ENCODE measurements at places on chromosomes 1 and 21.
A peak's percentile ranks its signal among the peaks of the same experiment; 100 is the strongest.

- DNase-seq, result no peak
Measured at GRCh38 chr1:44946725-44947062, 39.7 kb downstream of the EIF2B3 start.

DNA sequence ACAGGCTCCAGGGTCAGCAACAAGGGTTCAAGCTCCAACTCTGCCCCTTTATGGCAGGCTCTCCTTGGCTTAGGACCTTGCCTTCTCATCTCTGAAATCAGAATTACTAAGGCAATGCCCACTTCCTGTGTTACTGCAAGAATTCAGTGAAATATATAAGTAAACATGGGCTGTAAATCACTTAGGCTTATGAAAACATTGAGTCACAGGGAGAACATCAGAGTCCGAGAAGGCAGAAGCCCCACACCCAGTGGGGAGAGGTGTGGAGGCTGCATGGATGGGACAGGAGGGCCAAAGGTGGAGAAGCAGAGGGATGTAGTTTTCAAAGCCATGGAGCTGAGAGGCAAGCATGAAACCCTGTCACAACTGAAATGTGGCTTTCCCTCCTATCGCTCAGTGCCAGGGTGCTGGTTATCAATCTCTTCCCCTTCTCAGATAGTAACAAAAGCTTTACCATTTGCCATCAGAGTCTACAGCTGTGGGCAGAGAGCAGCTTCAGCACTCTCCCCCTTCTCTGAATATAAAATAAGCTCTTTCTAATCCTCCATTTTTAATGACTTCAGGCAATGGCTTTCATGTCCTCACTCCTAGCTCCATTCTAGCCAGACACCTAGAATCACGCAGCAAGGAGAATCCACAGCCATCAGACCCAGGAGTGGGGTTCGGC, 3.4 kb downstream of the RGS8 start:
- no peak for DNase-seq

DNA sequence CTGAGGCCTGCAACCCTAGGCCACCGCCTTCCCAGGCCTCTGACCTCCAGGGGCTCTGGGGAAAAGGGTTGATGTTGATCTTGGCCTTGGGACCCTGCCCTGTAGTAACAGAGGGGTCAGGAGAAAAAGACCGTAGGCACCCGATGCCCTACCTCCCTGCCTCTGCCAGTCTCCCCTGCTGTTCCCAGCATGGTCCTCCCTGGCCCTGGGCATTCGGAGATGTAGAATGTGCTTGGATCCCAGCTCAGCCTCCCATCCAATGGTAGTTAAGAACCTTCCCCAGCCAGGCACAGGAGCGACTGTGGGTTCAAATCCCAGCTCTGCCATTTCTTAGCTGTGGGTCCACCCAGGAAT, 72.0 kb upstream of the TARDBP start:
- DNase-seq, result no peak

- DNase-seq, result no peak
Measured at GRCh38 chr1:57696904-57697303, 273.0 kb upstream of the DAB1 start.

DNA sequence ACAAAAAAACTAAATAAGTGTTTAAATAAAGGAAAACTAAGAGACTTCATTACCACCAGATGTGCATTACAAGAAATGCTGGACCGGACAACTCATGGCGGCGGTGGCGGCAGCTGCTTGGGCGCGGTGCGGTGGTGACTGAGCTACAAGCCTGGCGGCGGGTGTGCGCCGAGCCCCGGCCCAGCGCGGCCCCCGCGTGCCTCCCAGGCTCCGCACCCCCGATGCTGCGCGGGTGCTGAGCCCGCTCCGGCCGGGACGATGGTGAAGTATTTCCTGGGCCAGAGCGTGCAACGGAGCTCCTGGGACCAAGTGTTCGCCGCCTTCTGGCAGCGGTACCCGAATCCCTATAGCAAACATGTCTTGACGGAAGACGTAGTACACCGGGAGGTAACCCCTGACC, 52.2 kb upstream of the RCOR3 start:
- no peak for DNase-seq

DNA sequence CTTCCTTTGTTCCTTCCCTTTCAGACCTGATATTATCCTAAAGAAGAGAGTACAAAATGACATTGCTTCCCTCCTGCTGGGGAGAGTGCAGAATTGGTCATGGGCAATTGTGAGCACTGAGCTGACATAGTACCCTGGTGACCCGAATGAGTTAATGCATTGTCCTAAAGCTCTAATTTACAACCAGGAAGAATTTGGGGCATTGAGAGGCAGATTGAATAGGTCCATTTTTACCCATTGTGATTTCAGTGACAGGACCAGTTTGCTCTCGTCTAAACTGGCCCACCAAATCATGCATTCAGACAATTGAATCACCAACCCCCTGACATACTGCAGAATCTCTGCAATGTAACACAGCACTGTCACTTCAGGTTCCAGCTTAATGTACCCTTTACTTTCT, 497.4 kb downstream of the DPYD start:
- no peak for DNase-seq

DNA sequence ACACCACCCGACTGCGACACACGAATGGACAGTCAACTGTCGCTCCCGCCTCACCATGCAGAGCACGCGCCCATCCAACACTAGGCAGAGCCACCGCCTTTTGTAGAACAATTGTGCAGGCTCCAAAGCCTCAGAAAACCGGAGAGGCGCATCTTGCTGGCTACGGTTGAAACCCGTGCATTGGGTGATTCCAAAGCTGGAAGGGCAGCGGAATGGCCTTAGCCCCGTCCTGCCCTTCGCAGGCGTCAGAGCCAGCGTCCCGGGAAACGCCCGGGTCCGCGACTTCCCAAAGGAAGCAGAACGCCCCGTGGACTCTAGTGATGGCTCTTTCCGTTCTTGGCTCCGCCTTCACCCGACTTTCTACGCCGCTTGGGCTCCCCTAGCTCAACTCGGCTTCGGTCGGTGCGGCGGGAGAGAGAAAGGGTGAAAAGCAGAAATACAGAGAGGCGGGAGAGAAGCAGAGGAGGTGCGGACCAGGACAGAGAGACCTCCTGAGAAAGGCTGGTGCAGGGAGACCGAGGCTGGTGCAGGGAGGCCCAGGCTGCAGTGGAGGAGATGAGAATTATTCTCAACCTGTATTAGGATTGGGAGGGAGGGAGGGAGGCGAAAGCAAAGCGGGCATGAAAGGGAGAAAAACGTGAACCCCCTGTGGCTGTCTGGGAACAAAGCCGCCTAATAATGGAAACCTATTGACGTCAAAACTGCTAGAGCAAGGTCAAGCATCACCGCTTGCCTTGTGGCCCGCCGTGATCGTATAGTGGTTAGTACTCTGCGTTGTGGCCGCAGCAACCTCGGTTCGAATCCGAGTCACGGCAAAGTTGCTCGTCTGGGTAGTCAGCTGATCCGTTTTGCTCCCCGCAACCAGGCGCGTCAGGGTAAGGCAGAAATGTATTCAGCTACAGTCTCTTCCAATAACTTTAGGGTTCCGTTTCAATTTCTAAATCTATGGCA, 99.5 kb downstream of the PRKAB2 start:
- DNase-seq, result no peak

GRCh38 chr1:167083066-167083665, 7.0 kb downstream of the GPA33 start:
- no peak for DNase-seq

DNA sequence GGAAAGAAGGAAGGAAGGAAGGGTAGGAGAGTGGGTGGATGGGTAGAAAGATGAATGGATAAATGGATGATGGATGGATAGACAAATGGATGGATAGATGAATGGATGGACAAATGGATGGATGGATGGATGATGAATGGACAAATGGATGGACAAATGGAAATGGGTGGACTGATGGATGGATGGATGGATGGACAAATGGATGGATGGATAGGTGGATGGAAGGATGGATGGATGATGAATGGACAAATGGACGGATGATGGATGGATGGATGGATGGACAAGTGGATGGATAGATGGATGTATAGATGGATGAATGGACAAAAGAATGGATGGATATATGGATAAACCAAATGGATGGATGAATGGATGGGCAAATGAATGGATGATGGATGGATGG, 30.5 kb downstream of the CHD5 start:
- no peak for DNase-seq

DNA sequence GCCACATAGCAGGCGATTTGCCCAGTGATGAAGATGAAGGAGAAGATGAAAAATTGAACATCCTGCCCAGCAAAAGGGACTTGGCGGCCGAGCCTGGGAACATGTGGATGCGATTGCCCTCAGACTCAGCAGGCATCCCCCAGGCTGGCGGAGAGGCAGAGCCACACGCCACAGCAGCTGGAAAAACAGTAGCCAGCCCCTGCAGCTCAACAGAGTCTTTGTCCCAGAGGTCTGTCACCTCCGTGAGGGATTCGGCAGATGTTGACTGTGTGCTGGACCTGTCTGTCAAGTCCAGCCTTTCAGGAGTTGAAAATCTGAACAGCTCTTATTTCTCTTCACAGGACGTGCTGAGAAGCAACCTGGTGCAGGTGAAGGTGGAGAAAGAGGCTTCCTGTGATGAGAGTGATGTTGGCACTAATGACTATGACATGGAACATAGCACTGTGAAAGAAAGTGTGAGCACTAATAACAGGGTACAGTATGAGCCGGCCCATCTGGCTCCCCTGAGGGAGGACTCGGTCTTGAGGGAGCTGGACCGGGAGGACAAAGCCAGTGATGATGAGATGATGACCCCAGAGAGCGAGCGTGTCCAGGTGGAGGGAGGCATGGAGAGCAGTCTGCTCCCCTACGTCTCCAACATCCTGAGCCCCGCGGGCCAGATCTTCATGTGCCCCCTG, 3.3 kb downstream of the ZBTB18 start:
- DNase-seq, result no peak

- peak; percentile 71 for DNase-seq
Measured at GRCh38 chr1:172429331-172430127, 9.0 kb downstream of the C1orf105 start.

- DNase-seq, result no peak
Measured at GRCh38 chr21:29819675-29820326, 120.0 kb downstream of the GRIK1 start.

DNA sequence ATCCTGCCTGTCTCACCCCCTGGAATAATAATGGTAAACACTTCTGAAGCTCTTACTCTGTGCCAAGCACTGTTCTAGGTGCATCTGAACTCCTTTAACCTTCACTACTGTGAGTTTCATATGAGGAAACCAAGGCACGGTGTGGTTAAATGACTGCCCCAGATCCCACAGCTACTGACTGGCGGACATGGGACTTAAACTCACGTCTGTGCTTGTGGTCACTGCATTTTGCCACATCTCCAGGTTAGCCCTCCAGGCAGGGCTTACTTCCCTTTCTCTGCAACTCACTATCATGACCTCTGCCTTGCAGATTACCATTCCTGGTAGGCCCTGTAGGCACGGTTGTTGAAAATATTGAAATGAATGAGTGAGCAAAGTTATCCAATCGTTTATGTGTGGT, 83.4 kb downstream of the ADSS2 start:
- no peak for DNase-seq

DNA sequence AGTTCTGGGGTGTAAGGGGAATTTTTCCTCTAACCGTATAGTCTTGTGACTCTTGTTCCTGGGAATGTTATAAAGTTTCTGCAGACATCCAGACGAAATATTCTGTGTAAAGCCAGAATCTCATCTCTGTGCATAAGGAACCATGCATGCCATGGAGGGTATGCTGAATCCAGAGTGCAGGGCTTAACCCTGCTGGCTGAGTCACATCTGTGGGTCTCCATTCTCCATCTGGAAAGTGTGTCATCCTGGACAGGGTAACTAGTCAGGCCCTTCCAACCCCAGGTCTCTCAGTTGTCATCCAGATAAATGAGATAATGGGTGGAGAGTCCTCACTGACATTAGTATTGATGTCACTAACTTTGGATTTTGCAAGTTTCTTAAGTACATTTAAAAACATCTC, 48.8 kb downstream of the ATP5PO start:
- no peak for DNase-seq

DNA sequence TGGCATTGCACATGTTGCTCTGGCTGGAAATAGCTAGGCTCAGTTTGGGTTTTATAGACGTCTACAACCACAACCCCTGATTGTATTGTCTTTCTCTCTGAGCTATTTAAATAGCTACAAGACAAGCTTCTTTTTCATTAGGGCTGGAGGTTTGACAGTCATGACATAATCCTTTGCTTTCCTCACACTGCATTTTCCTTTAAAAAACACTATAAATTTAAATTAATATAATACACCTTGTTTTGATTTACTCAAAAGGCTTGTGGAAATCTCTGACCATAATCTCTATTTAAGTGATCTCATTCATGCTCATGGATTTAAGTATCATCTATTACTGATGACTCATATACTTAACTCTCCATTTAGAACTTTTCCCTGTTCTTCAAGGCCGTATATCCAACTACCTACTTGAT, 50.4 kb upstream of the PTGFR start:
- DNase-seq, result no peak

- no peak for DNase-seq
Measured at GRCh38 chr1:220003015-220003414, 43.3 kb downstream of the EPRS1 start.

DNA sequence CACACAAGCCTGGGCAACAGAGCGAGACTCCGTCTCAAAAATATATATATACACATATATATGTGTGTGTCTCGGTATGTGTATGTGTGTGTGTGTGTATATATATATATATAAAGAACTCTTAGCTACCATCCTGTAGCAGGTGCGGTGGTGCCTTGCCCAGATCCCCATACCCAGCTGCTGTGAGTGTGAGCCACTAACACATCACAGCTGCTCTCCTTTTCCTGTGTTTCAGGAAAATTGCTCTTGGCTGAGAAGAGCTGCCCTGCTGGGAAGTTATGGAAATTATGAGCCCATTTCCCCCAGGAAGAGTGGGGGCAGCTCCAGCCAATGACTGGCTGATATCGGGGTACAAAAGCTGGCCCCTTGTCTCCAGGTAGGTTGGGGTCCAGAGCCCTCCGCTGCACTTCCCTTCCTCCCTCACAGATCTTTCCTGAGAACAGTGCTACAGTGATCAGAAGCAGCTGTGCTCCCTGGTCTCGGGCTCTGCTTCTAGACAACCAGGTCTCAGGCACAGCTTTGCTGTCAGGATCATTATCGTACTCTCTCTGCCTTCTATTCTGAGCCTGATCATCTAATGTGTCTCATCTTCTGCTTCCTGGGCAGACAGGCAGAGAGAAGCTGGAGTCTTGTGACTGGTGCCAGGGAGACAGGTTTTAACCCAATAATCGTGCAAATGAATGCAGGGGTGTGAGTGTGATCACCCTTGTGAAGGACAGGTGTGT, 109.6 kb upstream of the ZNF678 start:
- no peak for DNase-seq

GRCh38 chr1:230994860-230995259, 16.0 kb downstream of the ARV1 start:
- DNase-seq, result no peak

DNA sequence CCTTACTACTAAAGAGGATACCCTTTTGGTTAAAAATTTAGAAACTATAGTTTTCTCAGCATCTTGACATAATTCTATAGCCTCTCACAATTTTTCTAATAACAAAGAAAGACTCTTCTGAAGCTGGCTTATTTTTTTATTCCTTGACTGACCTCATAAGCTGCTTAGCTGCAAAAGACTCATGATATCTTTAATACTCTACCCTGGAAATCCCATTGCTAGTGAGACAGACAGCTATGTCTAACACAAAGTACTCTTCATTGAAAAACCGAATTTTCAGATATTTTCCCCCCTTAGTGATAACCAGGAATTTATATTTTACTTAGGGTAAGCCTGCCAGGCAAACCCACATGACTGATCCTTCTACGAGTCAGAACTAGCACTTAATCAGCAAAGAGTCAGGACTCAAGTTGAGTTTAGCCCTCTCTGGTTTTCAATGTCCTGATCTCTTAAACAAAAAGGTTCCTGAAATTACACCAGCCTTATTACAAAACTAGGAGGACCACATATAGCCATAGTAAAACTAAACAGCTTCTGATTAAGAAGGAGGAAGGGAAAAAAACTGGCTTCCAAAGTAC, 56.9 kb downstream of the ENAH start:
- DNase-seq, result no peak
